Stimulated activated CD8-positive, alpha-beta memory T cell treated with anti-CD3 and anti-CD28 coated beads, Interleukin-15, amount 100 ng/mL, for 48 hours (primary cell): ENCODE measurements at places on chromosomes 1 and 21.

GRCh38 chr21:46604975-46605766, at the start of gene S100B:
Gene S100B (minus strand): TSS chr21:46605082. CDS start chr21:46602415, 2,667 bp downstream.
- no peak for DNase-seq

DNA sequence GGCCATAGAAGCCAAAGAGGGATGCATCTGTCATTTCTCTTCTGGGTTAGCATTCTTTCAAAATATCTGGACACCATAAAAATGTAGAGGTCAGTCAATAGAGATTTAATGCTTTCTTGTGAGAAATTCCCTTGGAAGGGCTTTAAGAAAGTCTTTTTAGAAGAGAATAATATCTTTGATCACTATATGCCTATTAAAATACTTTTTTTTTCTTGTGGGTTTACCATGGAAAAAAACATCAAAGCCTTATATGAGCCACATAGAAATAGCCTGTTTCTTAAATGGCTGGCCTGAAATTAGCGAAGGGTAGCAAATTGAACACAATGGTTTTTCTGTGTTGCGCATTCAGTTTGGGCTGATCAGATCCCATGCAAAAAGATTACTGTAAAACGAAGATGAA, 36.8 kb downstream of the BACE2 start:
- no peak for DNase-seq

DNA sequence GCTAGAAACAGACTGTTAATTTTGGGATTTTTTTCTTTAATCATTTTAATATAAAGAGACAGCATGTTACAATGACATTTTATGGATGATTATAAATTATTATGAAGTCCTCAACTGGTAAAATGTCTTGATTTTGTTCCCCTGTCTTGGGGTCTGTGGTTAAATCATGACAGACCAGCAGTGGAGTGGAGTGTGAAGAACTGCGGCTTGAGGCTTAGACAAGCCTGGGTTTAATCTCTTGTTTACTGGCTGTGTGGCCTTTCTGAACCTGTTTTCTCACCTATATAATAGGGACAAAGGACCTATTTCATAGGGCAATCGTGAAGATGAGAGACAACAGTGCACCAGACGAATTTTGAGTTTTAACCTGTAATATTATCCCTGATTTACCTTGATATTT, 1.8 kb upstream of the UMODL1 start:
- DNase-seq = no peak

DNA sequence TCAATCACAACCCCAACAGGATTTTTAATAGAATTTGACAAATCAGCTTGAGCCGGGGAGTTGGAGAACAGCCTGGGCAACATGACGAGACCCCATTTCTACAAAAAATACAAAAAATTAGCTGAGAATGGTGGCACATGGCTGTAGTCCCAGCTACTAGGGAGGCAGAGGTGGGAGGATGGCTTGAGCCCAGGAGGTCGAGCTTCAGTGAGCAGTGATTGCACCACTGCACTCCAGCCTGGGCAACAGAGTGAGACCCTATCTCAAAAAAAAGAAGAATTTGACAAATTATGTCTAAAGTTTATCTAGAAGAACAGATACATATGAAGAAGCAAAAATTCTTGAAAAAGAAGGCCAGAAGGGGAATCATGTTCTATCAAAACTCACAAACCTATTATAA, 43.2 kb downstream of the FRRS1 start:
- DNase-seq = no peak

DNA sequence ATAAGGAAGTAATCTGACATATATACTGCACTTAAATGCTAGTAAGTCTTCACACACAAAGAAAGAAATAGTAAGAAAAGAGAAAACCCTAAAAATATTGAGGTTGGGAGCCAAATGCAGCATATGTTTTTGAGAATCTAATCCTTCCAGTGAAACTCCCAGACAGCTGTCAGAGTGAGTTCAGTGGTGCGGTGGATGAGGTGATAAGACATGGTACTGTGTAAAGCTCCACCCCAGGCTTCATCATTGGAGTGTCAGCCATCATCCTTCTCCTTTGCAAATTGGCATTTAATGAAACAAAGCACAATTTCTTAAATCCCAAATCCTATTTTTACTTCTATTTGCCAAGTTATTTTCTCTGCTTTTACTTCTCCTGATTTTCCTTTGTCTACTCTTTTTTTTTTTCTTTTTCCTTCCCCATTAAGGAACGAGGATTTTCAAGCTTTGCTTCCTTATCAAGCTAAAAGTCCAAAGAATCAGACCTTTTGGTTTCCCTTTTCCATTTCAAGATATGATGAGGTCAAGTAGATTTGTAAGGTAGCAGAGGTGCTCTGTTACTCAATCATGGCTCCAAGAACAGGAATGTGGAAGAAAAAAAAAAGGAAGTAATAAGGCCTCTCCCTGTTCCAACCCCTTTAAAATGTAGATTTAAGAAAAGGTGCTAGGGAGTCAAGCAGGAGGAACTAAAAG, 343.3 kb downstream of the SETD4 start:
- no peak for DNase-seq

DNA sequence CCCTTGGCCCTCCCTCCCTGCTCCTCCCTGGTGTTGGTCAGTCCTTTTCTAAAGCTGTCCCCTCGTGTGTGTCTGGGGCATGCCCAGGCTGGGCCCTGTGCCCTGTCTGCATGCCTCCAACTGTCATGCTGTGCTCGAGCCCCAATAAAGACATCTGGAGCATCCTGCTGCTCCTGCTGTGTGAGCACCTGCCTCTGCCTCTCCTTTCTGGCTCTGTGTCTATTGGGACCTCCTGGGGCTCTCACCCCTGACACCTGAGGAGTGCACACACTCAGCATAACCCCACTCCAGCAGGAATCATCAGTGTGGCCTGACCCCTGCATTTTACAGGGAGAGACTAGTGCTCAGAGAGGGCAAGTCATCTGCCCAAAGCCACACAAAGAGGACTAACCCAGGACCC, 23.7 kb downstream of the KCNC4 start:
- DNase-seq = no peak

- no peak for DNase-seq
Measured at GRCh38 chr1:180156201-180156600, 1.5 kb downstream of the QSOX1 start.

- DNase-seq = no peak
Measured at GRCh38 chr1:20409971-20410370, 76.0 kb downstream of the CAMK2N1 start.

DNA sequence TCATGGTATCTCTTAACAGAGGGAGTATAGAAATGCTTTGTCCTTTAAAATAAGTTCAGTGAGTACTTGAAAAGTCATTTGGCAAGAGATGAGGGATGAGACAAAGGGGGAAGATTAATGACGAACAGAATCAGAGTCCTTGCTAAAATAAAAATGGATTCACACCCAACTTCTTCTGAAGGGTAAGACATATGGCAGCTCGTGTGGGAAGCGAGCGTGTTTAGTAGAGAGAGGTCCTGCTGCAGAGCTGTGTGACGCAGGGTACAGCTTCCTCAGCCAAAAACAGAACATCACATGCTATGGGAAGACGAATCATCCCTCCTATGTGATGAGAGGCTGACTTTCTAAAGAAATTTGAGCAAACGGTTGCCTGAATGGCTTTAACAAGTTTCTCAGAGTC, 158.5 kb upstream of the LMO4 start:
- no peak for DNase-seq

- no peak for DNase-seq
Measured at GRCh38 chr1:243745356-243745755, 104.7 kb downstream of the AKT3 start.

DNA sequence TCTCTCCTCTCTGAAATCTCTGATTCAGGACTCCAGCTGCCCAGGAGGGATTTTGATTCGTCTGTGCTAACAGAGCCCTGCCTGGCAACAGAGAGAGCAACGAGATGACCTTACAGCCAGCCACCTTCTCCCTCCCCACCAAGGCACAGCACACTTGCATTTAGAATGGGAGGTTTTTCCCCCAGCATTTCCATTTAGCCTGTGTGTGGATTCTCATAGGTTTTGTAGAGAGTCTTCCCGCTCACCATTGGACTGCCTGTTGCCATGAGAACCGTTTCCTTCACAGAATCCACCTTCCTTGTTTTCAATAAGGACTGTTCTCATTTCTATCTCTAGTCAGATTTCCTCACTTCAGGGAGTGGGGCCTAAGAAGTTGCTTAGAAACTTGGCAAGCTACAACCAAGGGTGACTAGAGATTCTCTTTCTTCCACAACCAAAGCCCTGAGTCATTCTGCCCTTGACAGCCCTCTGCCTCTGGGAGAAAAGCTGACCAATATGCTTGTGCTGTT, 5.8 kb upstream of the IKBKE start:
- no peak for DNase-seq

DNA sequence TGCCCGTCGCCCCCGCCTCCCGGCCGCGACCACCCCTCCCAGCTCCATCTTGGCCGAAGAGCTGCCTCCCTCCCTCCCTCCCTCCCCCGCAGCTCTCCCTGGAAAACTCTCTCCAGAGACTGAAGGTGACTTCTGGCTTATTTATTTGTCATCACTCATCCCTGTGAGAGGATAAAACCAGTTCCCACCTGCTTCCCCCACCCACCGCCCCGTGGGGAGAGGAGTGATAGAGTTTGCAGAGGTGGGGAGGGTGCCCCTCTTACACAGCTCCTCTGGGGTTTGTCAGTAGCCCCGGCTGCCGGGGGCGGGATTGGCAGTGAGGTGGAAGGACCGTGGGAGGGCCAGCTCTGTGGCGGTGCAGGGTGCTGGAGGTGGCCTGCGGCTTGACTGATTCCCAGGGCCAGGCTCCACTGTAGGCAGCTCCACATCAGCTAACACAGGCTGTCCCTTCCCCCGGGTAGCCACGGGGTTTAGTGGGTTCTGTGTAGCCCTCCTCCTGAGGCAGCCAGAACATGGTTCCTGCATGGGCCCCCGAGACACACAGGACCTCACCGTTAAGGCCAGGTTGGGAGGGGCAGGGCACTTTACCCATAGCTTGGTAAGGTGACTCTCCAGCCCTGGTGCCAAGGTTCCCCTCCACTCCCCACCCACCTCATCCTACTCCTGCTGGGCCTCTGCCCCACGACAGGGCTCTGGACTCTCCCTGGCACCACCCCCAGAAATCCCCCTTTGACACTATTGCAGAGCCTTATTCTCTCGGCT, 62.2 kb downstream of the ELK4 start:
- DNase-seq = no peak

GRCh38 chr1:22447621-22448111, 4.0 kb upstream of the ZBTB40 start:
- no peak for DNase-seq

DNA sequence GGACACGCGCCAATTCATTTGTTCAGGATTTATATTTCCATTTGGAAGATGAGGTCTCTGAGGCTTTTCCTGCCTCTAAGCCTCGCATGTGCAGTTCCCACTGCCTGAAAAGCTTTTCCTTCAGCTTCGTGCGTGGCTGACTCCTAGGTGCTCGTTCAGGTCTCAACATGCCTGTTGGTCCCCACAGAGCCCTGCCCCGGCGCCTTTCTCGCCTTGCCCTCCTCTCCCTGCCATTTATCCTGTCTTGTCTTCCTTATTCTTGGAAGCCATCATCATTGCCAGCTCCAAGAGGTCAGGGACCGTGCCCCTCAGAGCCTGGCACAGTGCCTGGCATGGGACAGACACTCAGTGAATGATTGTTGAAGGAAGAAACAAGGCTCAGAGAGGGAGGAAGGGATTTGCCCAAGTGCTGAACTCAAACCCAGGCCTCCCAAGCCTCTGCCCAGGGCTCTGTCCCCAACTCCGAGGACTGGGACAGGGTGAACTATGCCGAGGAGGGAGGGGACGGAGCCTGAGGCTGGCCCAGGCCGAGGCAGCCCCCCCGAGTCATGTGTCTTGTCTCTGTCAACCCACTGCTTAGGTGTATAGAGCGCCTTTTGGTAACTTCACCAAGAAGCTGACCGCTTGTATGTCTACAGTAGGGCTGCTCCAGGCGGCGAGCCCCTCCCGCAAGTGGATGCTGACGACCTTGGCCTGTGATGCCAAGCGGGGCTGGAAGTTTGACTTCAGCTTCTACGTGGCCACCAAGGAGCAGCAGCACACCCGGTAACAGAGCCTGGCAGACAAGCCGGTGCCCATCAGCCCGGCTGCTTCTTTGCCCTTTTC, 47.3 kb downstream of the DISP3 start:
- DNase-seq = no peak

- DNase-seq = no peak
Measured at GRCh38 chr1:29365906-29366670, 129.8 kb downstream of the PTPRU start.

- no peak for DNase-seq
Measured at GRCh38 chr1:150596095-150596892, 16.9 kb upstream of the MCL1 start.

DNA sequence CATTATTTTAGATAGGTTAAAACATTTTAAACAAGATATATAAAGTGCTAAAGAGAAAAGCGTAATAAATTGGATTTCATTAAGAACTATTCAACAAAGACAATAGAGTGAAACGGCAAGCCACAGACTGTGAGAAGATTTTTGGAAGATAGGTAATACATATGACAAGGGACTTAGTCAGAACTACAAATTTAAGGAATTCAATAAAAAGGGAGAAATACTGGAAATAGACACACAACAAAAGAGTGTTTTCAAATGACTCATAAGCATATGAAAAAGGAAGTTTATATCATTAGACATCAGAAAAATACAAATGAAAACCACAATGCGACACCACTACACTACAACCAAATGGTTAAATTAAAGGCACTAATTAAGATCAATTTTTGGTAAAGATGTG, 90.5 kb downstream of the GDAP2 start:
- DNase-seq = no peak

DNA sequence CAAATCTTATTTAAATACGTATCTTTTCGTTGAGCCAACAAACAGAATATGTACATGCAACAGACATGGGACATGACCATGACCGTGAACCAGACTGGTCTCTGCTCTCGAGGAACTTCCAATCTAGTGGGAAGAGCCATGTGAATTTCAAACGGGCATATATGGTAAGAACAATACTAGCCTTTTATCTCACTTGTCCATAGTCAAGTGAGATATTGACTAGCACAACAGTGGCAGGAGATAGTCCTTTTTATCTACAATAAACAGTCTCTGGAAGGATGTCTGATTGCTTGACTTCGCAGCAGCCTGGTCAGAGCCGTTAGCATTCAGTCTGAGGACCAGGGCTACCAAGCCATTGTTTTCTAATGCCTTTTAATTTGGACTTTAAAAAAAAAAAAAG, 12.6 kb upstream of the PLA2G2C start:
- no peak for DNase-seq

DNA sequence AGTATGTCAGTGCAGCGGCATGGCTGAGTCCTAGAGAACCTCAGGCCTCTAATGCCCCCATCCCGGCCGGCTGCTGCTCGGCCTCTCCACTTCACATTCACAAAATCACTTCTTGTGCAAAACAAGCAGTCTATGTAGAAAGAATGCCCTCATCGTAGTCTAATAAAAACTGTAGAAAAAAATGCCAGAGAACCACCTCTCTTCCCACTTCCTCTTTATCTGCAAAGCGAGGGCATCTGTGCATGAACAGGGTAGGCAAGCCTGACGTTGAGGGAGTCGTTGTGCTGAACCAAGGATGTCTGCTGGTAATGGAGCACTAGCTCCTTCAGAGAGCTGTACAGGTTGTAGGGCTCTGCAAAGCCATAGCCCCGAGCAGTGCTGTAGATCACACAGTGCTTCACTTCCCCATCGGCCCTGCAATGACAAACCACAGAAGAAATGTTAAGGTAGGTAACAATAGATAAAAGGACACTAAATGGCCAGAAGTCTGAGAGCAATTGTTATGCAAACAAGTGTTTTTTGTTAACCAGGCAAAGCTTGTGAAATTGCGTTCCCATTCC, 88.9 kb downstream of the PIK3R3 start:
- DNase-seq = no peak
